ENCODE measurements at places on chromosomes 5 and 9.

GRCh38 chr9:19163631-19164030, 36.3 kb upstream of the PLIN2 start:
- DNase-seq: no peak

GRCh38 chr5:176754376-176754973, 55.9 kb upstream of the UNC5A start:
- DNase-seq: no peak

GRCh38 chr9:71349218-71349617, 227.8 kb upstream of the TRPM3 start:
- no peak for DNase-seq

- DNase-seq: peak; percentile 3
Measured at GRCh38 chr5:172506921-172507320, 52.6 kb upstream of the SH3PXD2B start.

DNA sequence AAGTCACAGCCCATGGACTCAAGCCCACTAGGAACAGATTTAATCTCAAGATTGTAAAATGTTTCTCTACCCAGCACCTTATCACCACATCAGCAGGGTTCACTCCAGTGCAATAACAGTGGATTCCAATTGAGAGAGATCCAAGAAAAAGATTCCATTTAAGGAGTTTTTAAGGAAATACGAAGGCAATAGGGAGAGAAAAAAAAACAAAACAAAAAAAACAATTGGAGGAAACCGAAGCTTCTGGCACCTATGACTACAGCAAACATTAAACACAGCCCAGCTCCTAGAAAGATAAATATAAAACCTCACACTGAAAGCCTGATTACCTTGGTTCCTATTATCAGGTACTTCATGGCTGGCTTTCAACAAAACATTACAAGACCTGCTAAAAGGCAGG, 192.7 kb downstream of the DAB2IP start:
- no peak for DNase-seq

GRCh38 chr5:6723816-6724300, 10.6 kb downstream of the TENT4A start:
- DNase-seq: no peak

DNA sequence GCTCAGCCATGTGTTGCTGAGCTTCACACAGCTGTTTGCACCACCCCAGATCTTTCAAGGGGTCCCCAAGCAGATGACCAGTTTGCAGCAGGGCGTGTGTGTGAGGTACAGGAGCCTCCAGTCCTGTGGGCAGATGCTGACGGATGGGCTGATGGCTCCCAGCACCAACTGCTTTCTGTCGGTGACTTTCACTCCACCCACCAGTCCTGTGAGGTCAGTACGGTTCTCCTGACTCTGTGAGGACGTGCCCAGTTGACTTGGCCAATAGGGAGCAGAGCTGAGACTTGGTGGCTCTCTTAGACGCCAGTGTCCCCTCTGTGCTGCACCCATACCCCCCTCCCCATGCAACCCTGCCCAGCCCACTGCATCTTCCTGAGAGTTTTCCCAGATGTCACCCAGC, 19.7 kb downstream of the COL5A1 start:
- no peak for DNase-seq

GRCh38 chr5:37842048-37842447, 2.2 kb upstream of the GDNF start:
- DNase-seq: no peak

DNA sequence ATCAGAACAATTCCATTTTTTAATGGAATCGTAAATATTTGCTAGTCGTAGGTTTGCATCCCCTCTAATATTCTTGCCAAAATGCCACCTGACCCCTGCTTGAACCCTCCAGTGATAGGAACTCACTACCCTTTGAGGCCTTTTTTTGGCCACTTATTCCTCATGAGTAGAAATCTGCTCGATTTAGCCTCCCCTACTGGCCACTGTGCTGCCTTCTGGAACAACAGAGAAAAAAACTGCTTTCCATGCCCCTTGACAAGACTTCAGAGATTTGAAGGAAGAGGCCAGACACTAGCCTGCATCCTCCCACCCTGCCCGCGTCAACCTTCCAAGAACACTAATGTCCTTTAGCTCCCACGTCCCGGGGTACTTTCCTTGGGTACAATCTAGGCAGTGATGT, 4.1 kb downstream of the CCDC69 start:
- no peak for DNase-seq

DNA sequence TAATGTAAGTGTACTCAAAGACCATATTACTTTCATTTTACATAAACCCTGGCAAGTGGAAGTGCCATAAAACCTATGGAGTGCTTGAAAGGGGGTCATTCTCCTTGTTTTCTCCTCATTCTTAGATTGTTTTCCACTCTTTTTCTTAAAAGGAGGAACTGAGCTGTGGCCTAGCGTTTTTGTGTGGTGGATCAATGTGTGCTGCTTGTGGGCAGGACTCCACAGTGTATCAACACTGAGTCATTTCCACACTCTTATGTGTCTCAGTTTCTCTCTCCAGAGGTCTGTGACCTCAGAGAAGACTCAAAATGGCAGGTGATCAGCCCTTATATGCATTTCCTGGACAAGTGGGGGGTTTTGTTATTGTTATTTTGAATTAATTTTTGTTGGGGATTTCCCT, 516.1 kb upstream of the CDH10 start:
- DNase-seq: no peak

DNA sequence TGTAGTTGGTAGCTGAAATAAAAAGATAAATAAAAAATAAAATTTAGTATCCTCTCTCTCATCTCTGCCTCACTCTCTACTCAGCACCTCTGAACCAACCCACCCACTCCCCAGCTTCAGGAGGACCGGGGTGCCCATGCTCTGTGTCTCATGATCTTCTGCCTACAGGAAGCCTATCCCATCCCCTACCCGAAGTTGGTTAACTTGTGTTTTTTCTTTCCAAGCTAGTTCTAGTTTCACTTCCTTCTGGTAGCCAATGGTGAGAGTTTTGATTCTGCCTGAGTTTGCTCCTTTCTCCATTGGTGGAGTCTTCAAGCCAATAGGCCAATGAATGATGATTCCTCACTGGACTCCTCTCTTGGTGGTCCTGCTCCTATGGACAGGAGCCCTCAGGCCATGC, 32.1 kb downstream of the SNX24 start:
- no peak for DNase-seq

GRCh38 chr9:34328500-34328986, 525 bp downstream of the KIF24 start:
- no peak for DNase-seq

DNA sequence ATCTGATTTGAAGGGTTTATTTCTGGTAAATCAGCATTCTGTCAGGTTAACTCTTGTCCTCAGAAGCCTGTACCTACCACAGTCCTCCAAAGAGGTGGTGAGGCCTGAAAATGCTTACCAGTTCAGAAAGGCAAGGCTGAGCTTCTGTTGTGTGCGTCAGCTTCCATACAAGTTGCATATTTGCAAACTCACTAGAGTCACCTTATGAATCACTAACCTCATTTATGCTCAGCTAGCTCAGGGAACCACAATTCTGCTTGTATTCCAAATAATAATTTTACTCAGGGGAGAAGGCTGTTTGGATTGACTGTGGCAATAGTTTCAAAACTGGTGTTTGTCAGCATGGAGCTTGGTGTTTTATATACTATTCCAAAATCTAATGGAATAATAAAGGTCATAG, 355.1 kb upstream of the RFX3 start:
- DNase-seq: no peak

- peak; percentile 82 for DNase-seq
Measured at GRCh38 chr9:22079873-22080341, 70.8 kb upstream of the CDKN2B start.

- DNase-seq: no peak
Measured at GRCh38 chr5:169767938-169768337, 130.9 kb downstream of the DOCK2 start.

DNA sequence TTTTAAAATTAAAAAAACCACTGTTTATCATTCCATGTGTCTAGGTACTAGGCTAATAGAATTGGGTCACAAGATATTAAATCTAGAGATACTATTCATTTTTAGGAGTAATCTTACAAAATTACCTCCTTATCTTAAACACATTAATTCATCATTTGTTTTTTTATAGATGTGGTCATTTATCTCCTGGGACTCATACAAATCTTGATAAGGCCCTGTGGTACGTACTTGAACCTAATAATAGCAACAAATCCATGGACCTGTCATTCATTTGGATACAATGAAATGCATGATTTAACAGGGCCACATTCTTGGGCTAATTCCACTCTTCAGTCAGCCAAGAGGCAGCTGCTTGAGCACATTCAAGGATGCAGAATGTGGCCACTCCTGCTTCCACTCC, 66.4 kb upstream of the MARCHF11 start:
- no peak for DNase-seq

DNA sequence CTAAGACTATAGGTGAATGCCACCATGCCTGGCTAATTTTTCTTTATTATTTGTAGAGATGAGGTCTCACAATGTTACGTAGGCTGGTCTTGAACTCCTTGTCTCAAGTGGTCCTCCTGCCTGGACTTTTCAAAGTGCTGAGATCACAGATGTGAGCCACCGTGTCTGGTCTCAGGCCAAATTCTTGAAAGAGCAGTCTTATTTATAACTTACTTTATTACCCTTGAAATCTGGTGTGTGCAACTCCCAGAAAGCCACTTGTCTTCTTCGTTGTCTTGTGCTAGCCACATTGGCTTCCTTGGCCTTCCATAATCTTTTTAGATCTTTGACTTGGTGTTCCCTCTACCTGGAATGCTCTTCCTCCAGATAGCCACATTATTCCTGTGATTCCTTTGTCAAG, 50.1 kb downstream of the CTNNA1 start:
- DNase-seq: no peak

- DNase-seq: no peak
Measured at GRCh38 chr5:149576021-149576420, 5.3 kb upstream of the ARHGEF37 start.

GRCh38 chr5:111194925-111195324, 29.3 kb upstream of the CAMK4 start:
- no peak for DNase-seq

- DNase-seq: no peak
Measured at GRCh38 chr5:31372124-31372523, 159.8 kb downstream of the DROSHA start.

DNA sequence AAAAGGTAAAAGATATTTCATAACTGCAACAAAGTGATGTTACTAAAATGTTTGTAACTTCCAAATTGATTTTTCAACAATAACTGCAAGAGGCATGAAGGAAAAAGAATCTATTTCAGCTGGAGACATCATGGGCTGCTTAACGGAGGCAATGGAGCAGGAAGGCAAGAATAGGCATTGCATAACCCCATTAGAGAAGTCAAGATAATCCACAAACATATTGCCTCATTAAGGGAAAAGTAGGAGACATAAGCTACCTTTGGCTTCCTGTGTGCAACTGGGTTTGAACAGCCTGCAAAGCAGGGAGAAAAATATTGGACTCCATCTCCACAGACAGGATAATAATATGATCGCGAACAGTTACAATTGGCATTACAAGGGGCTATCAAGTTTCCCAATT, 46.7 kb downstream of the SLCO4C1 start:
- no peak for DNase-seq

GRCh38 chr9:385818-386398, 171.2 kb downstream of the DOCK8 start:
- DNase-seq: no peak

GRCh38 chr9:92657296-92658094, 12.4 kb downstream of the IPPK start:
- no peak for DNase-seq

All from lower leg skin (tissue), 4 donors.